Thyroid gland (tissue), 4 donors: ENCODE measurements at places on chromosomes 7 and 10.
A peak's percentile ranks its signal among the peaks of the same experiment; 100 is the strongest.

DNA sequence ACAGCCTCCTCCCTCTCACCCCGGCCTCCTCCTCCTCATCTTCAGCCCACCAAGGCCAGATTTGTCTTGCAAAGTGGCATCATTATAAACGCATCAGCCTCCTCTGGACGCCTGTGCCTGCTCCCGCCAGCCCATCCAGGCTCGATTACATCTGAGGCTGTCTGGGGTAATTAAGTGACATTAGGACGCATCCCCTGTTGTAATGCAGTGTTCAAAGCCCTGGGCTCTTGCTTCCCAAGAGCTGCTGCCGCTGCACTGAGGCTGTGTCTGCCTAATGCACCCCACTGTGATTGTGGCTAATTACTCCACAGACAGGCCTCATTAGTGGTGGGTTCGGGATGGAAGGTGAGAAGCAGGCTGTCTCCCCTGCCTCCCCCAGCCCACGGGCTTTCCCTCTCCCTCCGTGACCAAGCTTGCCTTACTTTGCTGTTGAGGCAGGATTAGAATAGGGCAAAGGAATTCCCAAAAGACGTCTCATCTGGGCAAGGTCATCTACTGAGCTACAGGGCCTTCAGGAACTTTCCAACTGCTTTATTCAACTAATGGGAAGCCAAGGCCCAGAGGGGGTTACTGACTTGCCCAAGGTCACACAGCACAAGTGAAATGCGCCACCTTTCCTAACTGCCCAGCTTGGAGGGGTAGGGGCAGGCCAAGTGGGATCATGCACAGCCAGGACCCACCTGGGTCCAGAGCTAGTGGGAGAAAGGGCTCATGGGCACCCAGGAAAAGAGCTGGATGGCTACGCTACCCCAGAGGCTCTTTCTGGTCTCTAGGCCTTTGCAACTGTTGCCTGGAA lies 66.2 kb upstream of the PCBD1 start:
- no peak for DNase-seq

DNA sequence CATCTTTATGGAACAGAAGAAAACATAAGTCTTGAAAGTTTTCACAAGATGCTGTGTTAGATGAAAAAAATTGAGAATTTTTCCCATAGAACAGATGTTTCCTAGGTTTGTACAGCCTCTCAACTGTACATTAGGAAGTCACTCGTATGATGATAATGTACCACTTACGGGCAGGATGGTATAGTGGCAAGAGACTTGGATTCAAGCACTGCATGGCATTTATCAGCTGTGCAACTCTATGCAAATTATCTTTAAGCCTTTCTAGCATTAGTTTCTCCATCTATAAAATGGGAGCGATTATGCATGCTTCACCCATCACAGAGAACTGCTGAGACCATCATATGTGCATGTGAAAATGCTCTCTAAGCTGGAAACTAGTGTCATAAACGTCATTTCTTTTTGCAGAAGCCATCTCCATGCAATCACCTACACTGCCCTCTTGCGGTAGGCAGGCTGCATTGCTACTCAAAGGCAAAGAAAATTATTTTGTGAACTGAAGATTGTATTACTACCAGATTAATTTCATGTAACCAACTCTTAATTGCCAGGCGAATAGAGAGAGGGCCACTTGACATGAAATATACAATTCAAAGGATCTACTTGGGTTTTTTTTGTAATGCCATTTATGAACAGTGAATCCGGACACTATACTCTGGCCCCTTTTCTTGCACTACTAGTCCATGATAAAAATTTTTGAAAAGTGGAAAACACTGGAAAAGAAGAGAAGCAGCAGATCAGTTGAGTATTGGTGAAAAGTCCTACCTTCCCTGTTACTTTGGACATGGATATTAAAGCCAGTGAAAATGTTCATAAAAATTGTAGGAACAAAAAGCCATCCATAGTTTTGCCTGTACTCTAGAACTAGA lies 102.3 kb downstream of the JAZF1 start:
- peak; percentile 51 for DNase-seq

DNA sequence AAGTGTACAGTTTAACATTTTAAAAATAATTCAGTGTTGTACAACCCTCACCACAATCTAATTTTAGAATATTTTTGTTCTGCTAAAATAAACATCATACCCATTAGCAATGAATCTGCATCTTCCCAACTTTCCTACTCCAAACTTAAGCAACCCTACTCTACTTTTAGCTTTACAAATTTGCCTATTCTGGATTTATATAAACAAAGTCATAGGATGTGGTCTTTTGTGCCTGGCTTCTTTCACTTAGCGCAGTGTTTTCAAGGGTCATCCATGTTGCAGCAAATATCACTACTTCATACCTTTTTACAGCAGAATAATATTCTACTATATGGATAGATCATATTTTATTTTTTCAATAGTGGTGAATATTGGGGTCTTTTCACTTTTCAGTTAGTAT lies 18.9 kb downstream of the CALML3 start:
- DNase-seq: no peak

- no peak for DNase-seq
Observed at GRCh38 chr7:77910124-77910523, 111.6 kb downstream of the PHTF2 start.

- no peak for DNase-seq
Observed at GRCh38 chr7:149725916-149726315, 47.5 kb downstream of the ZNF467 start.

DNA sequence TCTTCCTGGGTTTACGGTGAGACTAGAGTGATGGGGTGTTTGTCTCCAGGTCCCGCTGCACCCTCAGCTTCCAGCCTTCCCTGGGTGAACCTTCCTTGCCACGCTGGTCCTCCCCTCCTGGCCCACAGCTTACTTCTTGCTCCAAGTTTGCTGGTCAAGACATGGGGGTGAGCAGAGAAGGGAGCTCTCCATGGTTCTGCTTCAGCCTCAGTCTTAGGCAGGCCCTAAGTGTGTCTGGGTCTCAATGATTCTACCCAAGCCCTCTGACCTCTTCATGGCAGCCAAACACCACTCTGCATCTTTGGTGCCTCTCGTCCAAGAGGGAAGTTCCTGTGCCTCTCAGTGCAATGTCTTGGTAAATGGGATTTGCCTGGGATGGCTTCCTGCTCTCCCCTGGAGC lies 356.5 kb upstream of the KLF6 start:
- no peak for DNase-seq

- DNase-seq: no peak
Observed at GRCh38 chr10:44382131-44382858, 2.6 kb downstream of the CXCL12 start.

GRCh38 chr10:96395931-96396877 lies 37.4 kb upstream of the OPALIN start:
- DNase-seq: peak; percentile 73

DNA sequence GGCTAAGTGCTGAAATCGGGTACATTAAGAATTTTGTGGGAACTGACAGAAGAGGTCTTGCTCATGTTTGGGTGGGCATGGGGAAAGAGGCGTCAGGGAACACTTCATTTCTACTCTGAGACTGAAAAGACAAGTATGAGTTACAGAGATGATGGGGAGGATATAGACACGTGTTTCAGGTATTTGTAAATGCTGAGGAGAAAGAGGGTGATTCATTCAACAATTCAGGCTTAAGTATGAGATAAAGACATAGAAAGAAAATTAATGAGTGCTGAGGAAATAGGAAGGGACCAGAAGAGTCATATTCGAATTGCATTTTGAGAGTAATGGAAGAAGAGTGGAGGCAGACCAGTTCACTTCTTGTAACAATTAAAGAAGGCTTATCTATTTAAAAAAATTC lies 143.6 kb downstream of the HBP1 start:
- no peak for DNase-seq

GRCh38 chr7:71706597-71706975 lies 574.6 kb downstream of the GALNT17 start:
- DNase-seq: peak; percentile 75

- DNase-seq: no peak
Observed at GRCh38 chr7:2545746-2546425, 9.4 kb downstream of the BRAT1 start.

- DNase-seq: no peak
Observed at GRCh38 chr7:74149603-74150002, 24.6 kb upstream of the EIF4H start.

- DNase-seq: no peak
Observed at GRCh38 chr7:155470686-155471638, 13.0 kb downstream of the EN2 start.

GRCh38 chr10:72932259-72933015 lies 22.2 kb downstream of the PLA2G12B start:
- no peak for DNase-seq

DNA sequence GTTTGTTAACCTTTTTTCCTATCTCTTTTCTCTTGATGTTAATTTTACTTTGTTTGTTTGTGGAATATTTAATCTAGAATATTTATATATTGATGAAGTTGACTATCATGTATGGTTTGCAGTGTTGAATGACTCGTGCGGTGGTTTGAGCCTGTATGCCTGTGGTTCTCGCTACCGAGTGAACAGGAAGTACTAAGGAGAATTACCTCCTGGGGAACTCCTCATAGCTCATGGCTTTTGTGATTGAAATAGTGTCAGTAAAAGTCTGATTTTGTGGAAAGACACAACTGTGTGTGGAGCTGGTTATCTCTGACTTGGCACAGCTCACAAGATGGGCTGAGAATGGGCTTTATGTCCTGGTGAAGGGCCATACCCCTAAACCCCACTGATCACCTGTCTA lies 498.6 kb downstream of the GLRX3 start:
- no peak for DNase-seq

GRCh38 chr7:117202511-117202910 lies 120.3 kb downstream of the WNT2 start:
- no peak for DNase-seq

DNA sequence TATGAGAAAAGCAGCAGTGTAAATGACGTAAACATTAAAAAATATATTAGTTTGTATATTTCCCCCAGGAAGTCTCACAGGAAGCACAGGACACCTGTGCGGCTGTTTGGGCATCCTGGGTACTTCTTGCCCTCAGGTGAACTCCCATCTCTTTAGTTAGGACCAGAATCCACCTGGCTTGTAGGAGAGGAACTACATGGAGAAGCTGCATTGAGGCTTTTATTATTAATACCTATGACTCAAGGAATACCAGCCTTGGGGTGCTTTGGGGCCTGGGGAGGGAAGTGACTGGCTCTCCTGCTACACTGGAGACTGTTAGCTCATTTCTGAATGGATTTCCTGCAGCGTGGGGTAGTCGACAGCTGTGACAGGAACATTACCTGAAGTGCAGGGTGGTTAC lies 40.0 kb upstream of the GSDME start:
- DNase-seq: no peak

- no peak for DNase-seq
Observed at GRCh38 chr7:99562832-99563231, 4.4 kb downstream of the ZNF655 start.

- DNase-seq: no peak
Observed at GRCh38 chr7:75967487-75967997, 26.9 kb downstream of the TMEM120A start.

DNA sequence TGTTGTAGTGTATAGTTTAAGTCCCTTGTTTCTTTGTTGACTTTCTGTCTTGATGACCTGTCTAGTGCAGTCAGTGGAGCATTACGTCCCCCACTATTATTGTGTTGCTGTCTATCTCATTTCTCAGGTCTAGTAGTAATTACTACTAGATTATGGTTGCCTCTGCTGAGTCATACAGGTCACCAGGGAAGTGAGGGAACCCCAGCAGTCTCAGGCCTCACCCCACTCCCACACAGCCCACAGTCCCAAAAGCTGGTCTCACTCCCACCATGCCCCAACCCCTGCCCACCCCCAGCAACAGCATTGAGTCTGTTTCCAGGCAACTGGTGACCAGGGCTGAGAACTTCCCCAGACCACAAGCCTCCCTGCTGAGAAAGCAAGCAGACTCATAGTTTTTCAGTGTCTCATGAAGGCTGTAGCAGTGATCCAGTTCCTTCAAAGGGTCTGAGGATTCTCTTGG lies 88.0 kb downstream of the PLXDC2 start:
- DNase-seq: no peak

GRCh38 chr7:107194052-107194451 lies 25.2 kb downstream of the HBP1 start:
- no peak for DNase-seq

DNA sequence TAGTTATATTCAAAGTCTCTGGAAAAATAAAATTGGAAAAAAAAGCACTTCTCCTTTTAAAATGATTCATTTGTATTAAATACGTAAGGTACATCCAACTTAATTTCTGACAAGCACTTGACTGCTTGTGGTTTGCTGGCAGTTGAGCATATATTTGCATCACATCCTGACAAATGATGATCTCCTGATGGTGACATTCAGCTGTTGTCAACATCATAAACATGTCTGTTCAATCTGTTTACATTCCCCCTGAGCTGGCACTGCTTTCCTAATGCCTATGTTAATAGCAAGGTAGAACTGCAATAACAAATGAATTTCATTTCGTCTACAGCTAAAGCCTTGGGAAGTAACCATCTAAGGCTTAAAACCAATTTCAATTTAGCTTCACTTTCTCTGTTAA lies 24.4 kb downstream of the TSPAN12 start:
- no peak for DNase-seq

- DNase-seq: no peak
Observed at GRCh38 chr10:17599089-17599488, 18.1 kb downstream of the HACD1 start.

GRCh38 chr10:131722525-131723264 lies 178.1 kb upstream of the PPP2R2D start:
- no peak for DNase-seq

GRCh38 chr7:108684629-108685028 lies 115.0 kb downstream of the DNAJB9 start:
- DNase-seq: no peak

GRCh38 chr7:157016024-157016351 lies 5.5 kb upstream of the MNX1 start:
- no peak for DNase-seq

GRCh38 chr7:51346126-51346525 lies 29.5 kb upstream of the COBL start:
- DNase-seq: no peak

DNA sequence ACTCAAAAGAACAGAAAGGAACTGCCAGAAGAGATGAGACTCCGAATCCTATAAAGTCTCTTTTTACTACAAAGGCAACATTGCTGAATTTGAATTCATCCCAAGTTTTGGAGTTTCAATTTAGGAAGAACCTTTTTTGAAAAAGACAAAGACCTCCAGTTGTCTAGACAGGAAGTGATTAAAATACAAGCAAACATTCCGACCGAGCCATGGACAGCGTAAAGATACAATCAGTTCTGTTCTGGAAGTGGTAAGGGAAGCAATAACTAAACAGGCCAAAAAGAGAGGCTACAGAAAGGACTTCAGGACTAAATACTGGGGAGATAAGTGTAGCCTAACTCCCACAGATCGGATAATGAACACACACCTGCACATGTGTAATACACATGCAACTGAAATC lies 101.0 kb downstream of the SMURF1 start:
- DNase-seq: no peak
